ENCODE measurements at places on chromosomes 2 and 18. TPM values are rescaled to one million over a fixed set of nuclear protein-coding genes. Genes with fewer than 3 reads are reported as not detected.
A peak's percentile ranks its signal among the peaks of the same experiment; 100 is the strongest.

GRCh38 chr2:129178356-129178755 is 801.1 kb upstream of the RAB6C start:
- DNase-seq, result no peak

DNA sequence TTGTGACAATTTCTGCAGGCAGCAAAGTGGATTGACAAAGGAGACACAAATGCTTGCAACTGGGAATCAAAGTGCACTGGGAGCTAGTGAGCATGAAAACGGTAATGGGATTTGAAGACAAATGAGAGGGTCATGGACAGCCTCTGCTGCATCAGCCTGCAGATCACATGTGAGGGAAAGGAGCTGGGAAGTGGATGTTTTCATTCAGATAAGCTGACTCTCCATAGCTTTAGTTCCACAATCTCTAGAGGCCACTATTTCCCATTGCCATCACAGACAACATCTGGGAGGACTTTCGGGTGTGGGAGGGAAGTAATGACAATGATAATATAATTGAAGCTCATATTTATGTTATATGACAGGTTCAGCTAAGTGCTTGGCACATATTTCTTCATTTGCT is 28.4 kb downstream of the ADCYAP1 start:
- DNase-seq, result no peak

GRCh38 chr18:74528913-74529312 is 5.4 kb upstream of the CNDP1 start:
- DNase-seq, result no peak

DNA sequence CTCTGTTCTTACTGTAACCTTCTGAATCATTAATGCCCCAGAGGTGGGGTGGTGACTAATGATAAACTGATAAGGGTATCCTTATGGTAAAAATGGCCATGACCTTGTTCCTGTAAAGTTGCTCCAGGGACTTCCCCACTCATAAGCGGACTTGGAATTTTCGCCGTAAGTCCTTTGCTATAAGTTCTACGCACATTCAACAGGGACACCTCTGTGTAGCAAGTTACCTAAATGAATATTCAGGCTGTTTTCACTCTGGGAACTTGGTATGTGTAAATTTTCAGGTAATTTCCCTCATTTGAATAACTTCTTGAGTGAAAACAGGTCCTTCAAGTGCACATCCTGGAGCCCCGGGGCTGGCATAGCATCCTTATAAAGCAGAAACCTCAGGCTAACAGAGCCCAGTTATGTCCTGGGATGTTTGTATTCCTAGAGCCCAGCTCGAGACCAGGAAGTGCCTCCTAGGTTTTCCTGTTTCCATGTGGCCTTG is 9.4 kb upstream of the AGFG1 start:
- no peak for DNase-seq

The ABCG8 gene
- not detected for total RNA-seq

DNA sequence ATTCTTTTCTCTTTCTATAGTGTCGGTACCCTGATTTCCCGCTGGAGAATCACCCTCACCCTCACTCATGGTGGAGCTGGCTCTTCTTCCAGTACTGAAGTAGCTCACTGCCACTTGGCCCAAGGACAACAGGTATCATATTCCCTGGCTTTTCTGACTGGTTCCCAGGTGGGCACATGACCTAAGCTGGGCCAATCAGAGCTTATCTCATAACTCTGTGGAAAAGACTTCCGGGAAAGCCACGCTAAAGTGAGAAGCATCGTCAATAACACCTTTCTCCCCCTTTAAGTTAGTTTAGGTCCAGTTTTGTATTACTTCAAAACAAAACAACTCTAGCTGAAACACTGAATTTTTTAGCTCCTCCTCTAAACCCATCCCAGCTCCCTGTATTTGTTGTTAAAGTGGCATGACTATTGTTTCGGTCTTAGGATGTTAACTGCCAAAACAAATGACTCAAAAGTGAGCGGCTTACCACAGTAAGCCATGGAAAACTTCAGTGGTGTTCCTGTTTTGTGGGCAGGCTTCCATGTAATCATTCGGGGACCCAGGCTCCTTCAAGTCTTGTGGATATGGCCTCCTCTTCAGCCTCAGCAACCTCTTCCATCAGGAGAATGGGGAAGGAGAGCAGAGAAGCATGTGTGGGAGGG is 137.4 kb upstream of the DLX2 start:
- no peak for DNase-seq

The CNGA3 gene
- 1.8 TPM for total RNA-seq

GRCh38 chr2:29393676-29394075 is 278.5 kb downstream of the CLIP4 start:
- DNase-seq, result no peak

The NRP2 gene
- 35.7 TPM for total RNA-seq

DNA sequence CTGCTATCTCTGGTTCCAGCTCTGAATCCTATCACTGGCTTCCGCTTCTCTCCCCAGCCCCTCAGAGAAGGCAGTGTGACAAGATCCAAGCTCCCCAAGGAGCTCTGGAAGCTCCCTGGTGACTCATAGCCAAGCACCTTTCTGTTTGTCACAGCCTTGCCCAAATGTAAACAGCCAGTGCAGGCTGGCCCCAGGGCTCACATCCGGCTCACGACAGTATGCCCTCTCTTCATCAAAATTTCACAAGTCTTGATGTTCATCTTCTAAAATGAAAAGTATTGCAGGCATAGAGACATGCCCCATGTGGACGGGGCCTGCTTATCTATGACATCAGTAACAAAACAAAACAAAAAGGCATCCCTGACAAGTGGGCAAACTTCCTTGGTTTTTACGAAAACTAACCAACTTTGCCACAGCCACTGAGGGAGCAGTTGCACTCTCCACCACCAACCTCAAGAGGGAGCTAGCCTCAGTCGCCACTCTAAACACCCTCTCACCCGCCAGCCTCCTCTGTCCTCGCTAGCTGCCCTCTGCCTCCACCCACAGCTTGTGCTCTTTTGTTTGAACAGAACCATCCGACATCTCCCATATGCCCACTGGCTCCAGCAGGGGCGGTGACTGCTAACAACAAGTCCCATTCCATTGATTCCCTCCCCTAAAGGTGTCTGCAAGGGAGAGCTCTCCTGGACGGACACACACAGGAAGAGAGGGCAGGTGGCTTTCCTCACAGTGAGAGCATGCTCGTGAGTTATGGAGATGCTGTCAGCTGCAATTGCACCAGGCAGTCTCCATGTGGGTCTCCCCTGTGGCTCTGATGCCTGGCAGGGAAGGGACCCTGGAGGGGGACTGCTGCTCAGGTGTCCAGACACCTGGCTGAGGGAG is 71.0 kb upstream of the DAPL1 start:
- DNase-seq, result no peak

DNA sequence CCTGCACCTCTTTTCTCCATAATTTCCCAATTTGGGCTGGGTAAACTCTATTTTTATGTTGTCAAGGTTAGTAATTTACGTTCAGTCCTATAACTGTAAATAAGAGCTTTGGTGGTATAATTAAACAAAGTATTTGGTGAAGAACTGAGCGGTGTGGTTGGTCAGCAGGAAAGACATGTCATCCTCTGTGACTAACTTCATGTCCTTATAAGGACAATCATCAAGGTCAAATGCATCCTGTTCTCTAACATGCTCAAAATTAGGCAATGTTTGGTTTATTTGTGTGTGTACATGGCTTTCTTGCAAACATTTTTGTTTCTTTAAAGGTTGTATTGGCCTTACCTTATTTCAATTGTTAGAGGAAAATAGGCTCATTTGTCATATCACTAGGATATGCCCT is 121.5 kb upstream of the NABP1 start:
- no peak for DNase-seq

The VWC2L gene
- total RNA-seq, result not detected

GRCh38 chr2:28927469-28927868 is 33.0 kb downstream of the WDR43 start:
- no peak for DNase-seq

GRCh38 chr2:235968155-235968554 is 200.0 kb downstream of the GBX2 start:
- DNase-seq, result no peak

- no peak for DNase-seq
These were observed 186.6 kb downstream of the PDE11A start for GRCh38 chr2:177885828-177886466.

The IL36B gene
- not detected for total RNA-seq

- peak; percentile 68 for DNase-seq
These were observed 138.1 kb downstream of the INO80D start for GRCh38 chr2:205947621-205948495.

DNA sequence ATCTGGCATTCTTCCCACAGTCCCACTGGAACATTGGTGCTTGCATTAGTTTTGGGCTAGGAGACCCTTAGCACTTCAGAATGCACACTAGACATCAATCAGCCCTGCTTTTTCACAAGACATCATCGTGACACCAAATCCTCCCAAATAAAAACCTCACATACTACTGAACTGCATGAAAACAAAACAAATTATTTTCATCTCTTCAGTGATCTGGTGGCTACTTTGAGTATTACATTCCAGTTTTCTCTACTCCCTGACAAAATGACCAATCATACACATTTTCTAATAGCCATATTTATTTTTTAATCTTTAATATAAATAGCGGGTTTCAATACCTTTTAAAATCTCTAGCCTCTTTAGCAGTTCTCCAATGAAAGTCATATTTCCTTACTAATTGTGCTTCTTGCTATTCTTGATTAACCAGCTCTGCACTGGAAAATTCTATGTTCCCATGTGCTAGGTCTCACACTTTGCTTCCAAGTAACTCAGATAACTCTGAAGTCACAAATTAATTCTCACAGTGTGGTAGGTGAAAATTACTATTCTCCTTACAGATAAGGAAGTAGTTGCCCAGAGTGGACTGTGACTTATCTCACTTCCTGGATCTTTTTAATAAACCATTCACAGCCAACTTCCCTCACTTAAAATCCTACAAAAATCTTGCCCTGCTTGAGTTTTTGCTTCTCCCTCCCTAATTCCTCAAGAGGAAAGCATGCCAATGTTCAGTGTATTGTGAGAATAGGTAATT is 82.5 kb upstream of the EPB41L3 start:
- DNase-seq, result no peak

DNA sequence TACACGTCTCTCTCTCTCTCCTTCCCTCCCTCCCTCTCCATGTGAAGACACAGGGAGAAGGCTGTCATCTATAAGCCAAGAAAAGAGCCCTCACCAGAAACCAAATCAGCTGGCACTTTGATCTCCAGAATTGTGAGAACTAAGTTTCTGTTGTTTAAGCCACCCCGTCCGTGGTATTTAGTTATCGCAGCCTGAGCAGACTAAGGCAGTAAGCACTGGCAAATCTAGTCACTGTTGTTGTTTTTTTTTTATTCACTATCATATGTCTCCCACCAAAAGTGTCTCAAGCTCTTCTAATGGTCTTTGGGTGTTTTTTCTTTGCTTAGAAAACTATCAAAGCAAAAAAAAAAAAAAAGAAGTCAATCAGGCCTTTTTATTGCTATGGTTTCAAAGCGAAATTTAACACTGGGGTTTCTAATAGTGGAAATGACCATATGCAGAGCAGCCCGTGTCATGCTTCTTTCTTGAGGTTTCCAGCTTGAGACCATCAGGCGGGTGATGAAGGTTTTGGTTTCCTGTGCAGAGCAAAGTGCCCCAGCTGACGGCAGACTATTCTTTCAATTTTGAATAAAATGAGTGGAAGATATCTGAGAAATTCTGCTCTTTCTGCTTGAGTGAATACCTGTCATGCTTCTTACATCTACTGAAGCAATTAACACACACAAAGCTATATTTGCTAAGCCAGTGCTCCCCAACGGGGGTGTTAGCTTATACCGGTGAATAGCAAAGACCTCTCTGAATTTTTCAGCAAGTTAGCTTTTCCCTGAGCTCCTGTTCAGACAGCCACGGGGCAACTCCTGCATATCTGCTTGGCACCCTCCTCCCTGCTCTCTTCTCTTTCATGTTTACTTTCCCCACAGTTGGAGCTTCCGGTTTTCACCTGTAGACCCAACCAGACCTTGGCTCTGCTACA is 394.1 kb upstream of the ATP5MC3 start:
- DNase-seq, result no peak

- DNase-seq, result no peak
These were observed 61.0 kb downstream of the PDE1A start for GRCh38 chr2:182365855-182366254.

The DYSF gene
- 18.7 TPM for total RNA-seq

The ANKRD53 gene
- 0.96 TPM for total RNA-seq

The CNDP1 gene
- not detected for total RNA-seq

The NBEAL1 gene
- total RNA-seq, result 287 TPM

The NOSTRIN gene
- 51.2 TPM for total RNA-seq

DNA sequence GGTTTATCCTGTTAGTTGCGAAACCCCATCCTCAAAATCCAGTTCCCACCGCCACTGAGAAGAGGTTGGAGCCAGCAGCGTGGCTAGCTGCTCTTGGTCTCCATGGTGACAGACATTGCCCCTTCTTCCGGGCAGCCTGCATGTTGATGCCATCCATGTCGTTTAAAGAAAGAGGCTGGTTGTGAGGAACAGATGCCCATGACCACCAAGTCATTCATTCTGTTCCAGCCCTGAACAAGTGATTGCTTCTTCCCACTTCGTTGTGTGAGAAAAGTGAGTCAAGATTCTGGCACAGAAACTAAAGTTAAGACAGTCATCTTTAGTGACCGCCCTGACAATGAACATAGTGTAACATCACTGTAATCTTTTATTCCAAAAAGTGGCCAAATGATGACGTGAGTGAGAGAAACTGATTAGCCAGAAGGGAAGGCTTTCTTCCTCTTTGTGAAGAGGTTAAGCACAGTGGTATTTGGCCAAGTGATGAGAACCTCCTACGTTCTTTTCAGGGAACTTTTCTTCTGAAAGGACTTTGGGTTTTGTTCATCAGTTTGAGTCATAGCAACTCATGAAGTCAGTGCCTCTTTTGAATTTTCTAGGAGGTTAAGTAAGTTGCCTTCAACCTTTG is 272.5 kb downstream of the GALR1 start:
- DNase-seq, result no peak

GRCh38 chr2:20544153-20544747 is 97.4 kb downstream of the RHOB start:
- DNase-seq, result no peak
